ENCODE measurements at places on chromosomes 1 and 21.

DNA sequence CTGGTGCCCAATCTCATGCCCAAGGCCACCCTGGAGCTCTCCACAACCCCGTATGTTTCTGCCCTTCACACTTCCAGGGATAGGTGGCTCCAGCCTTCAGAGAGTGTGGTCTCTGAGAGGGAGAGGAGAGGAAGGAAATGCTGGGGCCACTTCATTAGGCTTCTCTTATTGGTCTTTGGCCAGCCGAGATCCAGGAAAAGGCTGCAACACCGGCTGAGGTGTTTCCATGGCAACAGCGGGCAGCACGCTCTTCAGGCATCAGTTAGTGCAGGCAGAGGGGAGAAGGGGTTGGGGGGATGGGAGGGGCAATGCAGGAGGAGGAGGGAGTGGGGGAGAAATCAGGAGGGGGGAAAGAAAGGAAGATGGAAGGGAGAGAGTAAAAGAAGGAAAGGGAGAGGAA lies 275.1 kb upstream of the GJB5 start:
- DNase-seq: no peak

GRCh38 chr1:1199141-1199960 lies 7.0 kb downstream of the TNFRSF18 start:
- no peak for DNase-seq

- DNase-seq: no peak
These were observed 24.4 kb upstream of the BCAR3 start for GRCh38 chr1:93705892-93706500.

DNA sequence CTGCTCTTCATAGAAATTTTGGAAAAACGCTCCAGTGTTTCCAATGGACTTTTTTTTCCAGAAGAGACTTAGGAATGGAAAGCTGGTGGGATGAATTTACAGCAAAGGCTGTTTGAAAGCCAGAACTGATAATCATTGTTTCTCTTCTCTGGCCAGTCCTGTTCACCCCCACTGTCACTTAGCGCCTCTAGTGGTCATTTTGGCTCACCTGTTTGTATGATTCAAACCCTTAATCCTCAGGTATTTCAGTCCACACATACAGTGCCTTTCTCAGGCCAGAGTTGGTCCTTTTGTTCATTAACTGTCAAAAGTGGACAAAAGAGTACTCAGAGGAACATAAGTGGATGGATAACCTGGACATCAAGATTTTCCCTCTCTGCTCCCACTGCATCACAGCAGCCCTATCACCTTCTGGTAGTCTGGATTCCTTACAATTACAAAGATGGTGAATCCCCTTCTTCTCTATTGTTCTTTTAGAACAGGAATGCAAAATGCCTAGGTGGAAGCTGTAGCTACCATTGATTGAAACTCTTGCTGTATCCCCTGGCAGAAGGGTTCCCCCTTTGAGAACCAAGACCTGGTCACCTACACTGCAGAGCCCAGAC lies 177.6 kb upstream of the OLFM3 start:
- no peak for DNase-seq

DNA sequence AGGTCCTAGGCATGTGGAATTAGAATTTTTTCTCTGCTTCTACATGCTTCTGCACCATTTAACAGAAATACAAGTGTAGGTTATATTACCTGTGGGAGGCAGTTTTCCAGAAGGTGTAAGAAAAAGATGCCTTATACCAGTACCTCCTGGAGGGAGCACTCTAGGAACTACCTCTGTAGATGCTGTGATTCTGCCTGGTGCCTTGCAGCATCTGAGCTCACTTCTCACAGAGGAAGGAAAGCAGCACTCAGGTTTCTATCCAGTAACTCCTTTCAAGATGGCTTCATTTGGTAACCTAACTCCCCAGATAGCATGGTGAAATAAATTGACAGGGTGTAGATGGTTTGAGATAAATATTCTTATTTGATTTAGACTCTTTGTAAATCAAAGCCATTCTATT lies 50.3 kb downstream of the GIPC2 start:
- no peak for DNase-seq

DNA sequence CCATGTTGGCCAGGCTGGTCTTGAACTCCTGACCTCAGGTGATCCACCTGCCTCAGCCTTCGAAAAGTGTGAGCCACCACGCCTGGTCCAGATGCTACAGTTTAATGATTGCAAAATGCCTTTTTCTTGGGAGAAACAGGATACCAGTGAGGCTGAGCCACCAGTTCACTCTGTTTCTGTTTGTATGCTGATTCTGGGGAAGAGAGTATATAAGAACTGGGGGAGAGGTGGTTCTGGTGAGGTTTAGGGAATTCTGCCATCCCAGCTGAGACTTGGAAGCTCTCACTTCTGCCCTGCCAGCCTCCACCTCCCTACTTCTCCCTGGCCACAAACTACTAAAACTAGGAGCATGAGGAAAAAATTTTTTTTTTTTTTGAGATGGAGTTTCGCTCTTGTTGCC lies 8.1 kb upstream of the PMF1 start:
- DNase-seq: no peak
